ENCODE measurements at places on chromosomes 5 and 9. TPM values are rescaled to one million over a fixed set of nuclear protein-coding genes. Genes with fewer than 3 reads are reported as not detected.

The PRRC2B gene
- 64.5 TPM for total RNA-seq

The GFPT2 gene
- 24.8 TPM for total RNA-seq

The SLC2A6 gene
- total RNA-seq = 22.2 TPM

The MYMK gene
- total RNA-seq = not detected

The C5orf46 gene
- 0.18 TPM for total RNA-seq

The TAF11L5 gene
- not detected for total RNA-seq

The SLC38A9 gene
- 33.9 TPM for total RNA-seq

The ZNF782 gene
- total RNA-seq = 3.3 TPM

The SPATA31A3 gene
- not detected for total RNA-seq

The SPINK4 gene
- not detected for total RNA-seq

The IFNA13 gene
- total RNA-seq = not detected

The C9orf153 gene
- 0.09 TPM for total RNA-seq

The PRRX2 gene
- total RNA-seq = not detected

The FOXD4L4 gene
- total RNA-seq = 0.09 TPM

The CDX1 gene
- total RNA-seq = not detected

The PPP3R2 gene
- not detected for total RNA-seq
